ENCODE measurements at places on chromosomes 11 and 22.

GRCh38 chr11:133598906-133599305 is 66.6 kb upstream of the OPCML start:
- no peak for DNase-seq

GRCh38 chr11:93663021-93663420 is 1.5 kb downstream of the CEP295 start:
- DNase-seq: no peak

DNA sequence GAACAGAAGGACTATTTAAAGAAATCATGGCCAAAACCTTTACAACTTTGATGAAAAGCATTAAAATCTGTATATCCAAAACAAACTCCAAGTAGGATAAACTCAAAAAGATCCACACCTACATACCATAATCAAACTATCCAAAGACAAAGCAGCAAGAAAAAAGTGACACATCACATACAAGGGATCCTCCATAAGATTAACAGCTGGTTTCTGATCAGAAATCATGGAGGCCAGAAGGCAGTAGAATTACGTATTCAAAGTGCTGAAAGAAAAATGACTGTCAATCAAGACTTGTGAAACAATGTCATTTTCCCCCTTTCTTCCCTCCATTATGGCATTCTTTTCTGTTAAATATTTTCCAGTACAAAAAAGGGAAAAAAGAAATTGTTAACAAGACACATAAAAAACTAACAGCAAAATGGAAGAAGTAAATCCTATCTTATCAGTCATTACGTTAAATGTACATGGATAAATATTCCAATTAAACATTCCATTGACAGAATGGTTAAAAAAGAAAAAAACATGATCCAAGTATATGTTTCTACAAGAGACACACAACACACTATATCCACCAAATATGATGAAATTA is 34.2 kb upstream of the ARHGAP32 start:
- no peak for DNase-seq

- DNase-seq: no peak
These were observed 99.3 kb downstream of the CTTN start for GRCh38 chr11:70497536-70498075.

GRCh38 chr11:126488591-126489370 is 133.3 kb downstream of the ST3GAL4 start:
- DNase-seq: no peak

DNA sequence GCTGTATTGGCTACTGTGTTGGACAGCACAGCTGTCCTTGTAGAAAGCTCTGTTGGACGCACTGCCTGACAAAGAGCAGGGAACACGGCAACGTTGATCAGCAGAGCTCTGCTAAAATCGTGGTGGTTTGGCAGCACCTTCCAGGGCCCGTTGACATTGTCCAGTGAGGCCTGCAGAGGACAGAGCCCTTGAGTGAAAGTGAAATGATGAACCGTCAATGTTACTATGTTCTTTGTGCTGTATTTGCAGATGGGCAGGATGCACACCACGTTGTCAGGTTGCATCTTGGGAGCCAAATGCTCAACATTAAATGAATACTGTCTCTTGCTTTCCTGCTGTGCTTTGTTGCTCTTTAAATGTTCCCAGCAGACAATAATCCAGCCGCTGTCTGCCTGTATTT is 69.7 kb downstream of the NELL1 start:
- DNase-seq: no peak

- DNase-seq: no peak
These were observed 109.3 kb downstream of the KIAA1671 start for GRCh38 chr22:25061605-25062376.

GRCh38 chr11:110311783-110312579 is 15.6 kb upstream of the RDX start:
- no peak for DNase-seq

DNA sequence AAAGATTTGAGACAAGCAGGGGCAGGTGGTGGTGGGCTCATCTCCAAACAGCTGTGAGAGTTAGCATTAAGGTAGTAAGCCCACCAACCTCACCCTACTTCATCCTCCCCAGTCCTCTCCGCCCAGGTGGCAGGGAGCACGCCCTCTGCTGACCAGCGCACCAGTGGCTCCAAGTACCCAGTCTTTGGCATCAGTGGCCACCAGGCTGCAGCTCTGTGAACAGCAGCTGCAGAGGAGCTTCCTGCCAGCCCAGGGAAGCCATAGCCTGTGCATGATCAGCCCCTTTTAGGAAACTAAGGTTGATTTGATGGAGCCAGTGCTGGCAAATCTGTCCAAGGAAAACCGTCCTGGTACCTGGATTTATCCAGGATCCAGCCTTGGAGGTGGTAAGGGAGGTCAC is 21.7 kb downstream of the CAVIN3 start:
- no peak for DNase-seq

DNA sequence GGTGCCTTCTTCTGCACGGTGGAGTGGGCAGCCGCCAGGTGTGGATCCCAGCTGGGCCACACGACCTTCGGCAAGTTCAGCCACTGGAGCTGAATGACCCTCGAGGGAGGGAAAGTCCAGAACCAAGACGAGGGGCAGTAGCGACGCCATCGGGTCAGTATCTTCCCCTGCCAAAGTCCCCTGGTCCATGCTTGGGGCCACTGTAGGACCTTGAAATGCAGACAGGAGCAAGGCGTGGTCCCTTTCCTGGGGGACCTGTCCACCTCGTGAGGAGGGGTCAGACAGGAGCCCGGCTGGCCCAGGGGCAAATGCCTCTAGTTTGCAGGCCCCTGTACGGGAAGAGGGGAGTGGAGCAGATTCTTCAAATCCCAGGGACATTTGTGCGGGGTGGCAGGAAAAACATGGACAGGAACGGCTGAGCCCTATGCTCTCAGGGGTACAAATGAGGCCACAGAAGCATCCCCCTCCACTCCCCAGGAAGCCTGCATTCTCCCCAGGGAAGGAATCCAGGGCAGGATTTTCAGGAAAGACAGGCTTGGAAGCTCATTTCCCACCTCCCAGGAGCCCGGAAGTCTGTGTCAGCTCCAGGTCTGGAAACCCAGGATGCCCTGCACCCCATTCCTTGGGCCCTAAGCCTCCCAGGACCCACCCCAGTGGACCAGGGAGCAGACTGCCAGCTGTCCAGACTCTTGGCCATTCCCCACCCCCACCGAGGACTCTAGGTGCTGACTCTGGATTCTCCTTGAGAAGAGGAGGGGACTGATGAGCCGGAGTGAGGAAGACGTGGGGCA is 6.6 kb downstream of the SHANK2 start:
- no peak for DNase-seq

GRCh38 chr11:93524858-93525257 is 18.3 kb downstream of the SMCO4 start:
- no peak for DNase-seq

GRCh38 chr22:24504956-24505736 is 10.0 kb downstream of the UPB1 start:
- DNase-seq: no peak

DNA sequence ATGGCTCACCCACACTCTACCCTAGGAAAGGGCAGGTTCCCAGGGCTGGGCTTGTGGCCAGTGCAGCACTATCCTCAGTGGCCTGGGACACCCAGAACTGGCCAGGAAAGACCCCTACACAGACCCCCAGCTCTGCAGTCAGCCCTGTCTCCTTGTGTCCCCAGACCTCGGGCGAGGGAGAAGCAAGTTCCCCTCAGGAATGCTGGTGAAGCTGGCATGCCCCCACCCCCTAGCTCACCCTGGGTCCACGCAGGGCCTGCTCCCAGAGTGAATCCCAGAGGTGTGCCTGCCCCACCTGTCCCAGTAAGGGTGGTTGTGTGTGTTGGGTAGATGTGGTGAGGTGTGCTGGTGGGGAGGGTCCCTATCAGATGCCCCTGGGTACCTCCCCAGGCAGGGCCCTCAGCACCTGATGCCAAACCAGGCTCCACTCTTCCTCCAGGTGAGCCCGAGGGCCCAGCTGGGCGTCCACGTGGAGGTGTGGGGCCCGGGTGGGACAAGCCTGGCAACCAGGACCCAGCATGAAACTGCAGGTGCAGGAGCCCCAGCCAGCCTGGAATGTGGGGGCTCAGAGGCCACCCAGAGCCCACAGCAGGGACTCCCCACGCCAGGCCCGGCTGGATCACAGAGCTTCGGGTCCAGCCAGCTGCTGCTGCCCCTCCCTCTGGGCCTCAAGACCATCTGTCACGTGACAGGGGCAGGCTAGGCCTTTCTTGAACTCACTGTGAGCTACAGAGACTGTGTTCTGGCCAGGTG is 48.4 kb upstream of the KCNQ1OT1 start:
- no peak for DNase-seq

- DNase-seq: no peak
These were observed 3.4 kb downstream of the USP2 start for GRCh38 chr11:119377961-119378667.
